ENCODE measurements at places on chromosomes 12 and 14.
A peak's percentile ranks its signal among the peaks of the same experiment; 100 is the strongest.

GRCh38 chr12:107402041-107403022, 283.3 kb upstream of the PWP1 start:
- peak; percentile 21 for DNase-seq

- DNase-seq: no peak
These were observed 106.1 kb downstream of the PRICKLE1 start for GRCh38 chr12:42483521-42483790.

DNA sequence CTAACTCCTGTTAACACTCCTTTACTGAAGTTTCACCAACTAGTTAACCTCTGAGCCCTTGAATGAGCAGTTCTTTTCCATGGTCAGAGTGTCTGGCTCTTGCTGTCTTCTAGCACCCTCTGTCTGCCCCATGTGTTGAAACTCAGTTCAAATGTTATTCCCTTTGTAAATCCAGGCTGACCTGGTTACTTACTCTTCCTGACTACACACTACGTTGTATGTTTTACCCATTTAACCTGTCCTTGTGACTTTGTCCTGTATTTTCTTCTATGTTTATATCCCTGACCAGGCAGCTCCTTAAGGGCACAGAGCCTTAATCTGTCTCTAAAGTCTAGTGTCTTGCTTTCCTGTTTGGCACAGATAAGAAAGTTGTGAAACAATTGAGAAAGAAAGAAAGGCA, 389.0 kb upstream of the RPL10L start:
- DNase-seq: no peak

GRCh38 chr14:33010495-33010894, 71.8 kb downstream of the NPAS3 start:
- DNase-seq: no peak

GRCh38 chr12:50725011-50725942, 38.6 kb upstream of the ATF1 start:
- DNase-seq: no peak

DNA sequence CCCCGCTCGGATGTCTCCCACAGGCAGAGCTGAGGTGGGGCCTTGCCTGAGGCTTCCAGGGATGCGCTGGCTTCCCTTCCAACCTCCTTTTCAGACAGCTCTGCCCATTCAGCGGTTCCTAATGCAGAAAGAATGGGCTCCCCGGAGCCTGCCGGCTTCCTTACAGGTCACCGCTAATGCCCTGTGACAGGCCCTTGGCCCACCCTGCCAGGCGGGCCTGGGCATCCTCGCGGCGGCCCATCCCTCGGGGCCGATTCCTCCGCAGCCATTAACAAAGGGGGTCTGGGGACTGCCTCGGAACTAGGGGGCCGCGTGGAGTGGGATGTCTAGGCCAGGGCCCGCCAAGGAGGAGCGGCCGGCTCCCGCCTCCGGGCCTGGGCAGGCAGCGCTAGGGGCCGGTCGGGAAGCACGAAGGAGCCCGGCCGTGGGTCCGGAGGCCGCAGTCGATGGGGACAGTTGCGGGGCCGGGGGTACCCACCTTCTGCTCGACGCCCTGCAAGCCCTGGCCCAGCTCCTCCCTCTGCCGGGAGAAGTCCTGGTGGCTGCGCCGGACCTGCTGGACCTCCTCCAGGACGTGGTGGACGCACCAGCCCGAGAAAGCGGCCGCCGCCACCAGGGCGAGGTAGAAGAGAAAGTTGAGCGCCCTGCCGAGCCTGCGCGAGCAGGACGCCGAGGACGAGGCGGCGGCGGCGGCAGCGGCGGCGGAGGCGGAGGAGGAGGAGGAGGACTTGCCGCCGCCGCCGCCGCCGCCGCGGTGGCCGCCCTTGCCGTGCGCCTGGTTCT, 738 bp downstream of the CKAP4 start:
- DNase-seq: no peak

DNA sequence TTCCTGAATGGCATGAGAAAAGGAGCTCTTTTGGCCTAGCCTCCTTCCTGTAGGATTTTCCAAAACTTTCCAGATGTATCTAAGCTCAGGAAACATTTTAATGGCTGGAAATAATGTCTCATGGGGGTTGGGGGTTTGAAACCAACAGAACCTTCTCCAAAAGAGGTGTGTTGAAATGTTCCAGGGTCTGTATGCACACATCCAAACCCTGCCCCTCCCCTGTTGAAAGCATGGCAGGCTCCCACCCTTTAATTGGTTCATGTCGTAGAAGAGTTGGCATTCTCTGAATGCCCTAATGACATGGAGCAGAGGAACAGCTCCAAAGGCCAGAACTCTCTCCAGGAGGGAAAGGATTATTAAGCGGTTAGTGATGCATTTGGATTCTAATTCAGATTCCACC, 353.2 kb downstream of the ZFP36L1 start:
- DNase-seq: no peak

DNA sequence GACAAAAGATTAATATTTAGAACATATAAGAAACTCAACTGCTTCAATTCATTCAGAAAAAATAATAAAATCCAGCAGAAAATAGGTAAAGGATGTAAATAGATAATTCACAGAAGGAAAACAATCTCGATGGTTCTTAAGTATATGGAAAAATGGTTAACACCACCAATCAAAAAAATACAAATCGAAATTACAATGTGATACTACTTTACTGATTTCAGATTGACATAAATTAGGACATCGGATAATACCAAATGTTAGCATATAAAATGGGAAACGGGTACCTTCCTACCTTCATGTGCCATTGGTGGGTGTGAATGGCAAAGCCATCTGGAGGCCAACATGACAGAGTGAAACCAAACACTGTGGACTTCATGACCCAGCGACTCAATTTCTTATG, 1.6 kb upstream of the PPP4R4 start:
- DNase-seq: no peak

GRCh38 chr14:79781882-79782281, 429.4 kb downstream of the DIO2 start:
- no peak for DNase-seq

GRCh38 chr14:67697006-67697405, 1.4 kb upstream of the RDH11 start:
- no peak for DNase-seq

GRCh38 chr12:101946233-101946611, 68.8 kb downstream of the DRAM1 start:
- DNase-seq: no peak

DNA sequence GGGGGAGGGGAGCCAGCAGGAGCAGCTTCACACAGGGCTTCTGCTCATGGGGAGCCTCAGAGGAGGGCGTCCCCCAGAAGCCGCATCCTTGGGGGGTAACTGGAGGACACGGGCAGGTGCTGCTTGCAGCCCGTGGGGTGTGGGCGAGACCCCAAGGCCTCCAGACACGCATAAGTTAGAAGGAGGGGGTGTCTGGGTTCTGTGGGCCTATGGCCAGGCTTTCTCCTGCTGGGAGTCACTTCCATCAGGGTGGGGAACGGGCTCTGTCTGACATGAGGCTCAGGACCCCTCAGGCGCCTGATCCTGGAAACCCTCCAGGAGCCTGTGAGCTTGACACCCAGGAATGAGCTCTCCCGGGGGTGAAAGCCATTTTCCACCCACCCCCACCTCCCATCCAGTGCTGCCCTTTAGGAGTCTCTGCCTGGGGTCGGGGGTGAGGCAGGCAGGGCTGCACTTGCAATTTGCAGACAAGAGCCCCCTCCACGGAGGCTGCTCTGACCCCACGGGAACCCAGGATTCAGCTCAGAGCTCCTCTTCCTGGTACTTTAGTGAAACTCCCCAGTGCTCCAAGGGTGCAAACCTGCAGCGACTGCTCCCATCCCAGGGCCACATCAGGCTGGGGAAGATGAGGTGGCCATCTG, 325.7 kb downstream of the ADGRD1 start:
- no peak for DNase-seq

- no peak for DNase-seq
These were observed 4.7 kb downstream of the P2RX2 start for GRCh38 chr12:132623072-132623869.

- DNase-seq: no peak
These were observed 40.7 kb upstream of the MTERF2 start for GRCh38 chr12:107027636-107028053.

GRCh38 chr12:106634206-106634605, 51.4 kb downstream of the RFX4 start:
- no peak for DNase-seq

GRCh38 chr12:131264635-131265034, 310.9 kb downstream of the ADGRD1 start:
- DNase-seq: no peak

GRCh38 chr12:132579744-132580143, 30.6 kb downstream of the LRCOL1 start:
- DNase-seq: no peak

DNA sequence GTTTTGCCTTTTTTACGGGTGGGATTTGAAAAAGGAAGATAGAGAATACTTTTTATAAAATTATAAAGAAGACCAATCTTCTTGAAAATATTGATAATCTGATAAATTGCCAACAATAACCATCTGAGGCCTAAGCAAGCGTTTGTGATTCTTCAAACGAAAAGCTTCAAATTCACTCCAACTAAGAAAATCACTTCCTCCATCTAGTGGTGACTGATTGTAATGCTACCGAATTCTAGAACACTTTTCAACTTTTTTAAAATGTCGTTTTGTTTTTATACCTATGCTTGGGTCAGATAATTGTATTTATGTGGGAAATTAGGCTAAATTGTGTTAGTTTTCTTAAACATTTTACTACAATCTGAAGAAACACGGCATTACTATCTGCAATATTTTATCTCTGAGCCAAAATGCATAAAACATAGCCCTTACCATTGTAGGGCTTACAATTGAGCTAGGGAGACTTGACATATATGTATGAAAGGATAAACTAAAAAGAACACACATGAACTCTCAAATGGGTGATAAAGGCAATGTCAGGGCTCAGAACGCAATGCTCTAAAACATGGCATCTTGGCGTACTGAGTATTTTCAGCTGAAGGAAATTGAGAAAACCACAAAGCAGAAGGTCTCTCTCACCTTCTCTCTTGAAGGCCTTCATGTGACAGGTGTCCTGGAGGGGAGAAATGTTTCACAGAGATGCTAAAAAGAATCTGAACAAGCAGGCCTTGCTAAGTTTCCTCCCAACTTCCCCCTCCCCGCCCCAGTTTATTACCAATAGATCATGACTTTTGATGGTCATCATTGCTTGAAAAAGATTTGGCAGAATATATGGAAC, 36.8 kb upstream of the G2E3 start:
- DNase-seq: no peak

DNA sequence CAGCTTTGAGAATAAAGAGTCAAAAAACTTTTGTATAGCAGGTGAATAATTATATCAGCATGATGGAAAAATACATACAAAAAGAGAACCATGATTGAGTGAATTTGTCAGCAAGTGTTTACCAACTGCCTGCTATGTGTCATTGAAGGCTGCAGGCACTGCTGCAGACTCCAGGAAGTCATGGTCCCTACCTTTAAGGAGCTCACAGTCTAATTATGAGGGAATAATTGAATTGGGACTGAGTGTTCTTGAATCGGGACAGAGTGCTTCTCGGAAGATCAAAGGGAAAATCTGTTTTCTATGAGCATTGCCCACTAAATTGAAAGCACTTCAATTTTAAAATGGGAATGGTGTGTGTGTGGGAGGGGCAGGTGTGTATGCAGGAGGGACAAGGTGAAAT, 9.5 kb downstream of the OR10AD1 start:
- DNase-seq: no peak

- DNase-seq: no peak
These were observed 375.1 kb downstream of the GRIN2B start for GRCh38 chr12:13606290-13606689.

DNA sequence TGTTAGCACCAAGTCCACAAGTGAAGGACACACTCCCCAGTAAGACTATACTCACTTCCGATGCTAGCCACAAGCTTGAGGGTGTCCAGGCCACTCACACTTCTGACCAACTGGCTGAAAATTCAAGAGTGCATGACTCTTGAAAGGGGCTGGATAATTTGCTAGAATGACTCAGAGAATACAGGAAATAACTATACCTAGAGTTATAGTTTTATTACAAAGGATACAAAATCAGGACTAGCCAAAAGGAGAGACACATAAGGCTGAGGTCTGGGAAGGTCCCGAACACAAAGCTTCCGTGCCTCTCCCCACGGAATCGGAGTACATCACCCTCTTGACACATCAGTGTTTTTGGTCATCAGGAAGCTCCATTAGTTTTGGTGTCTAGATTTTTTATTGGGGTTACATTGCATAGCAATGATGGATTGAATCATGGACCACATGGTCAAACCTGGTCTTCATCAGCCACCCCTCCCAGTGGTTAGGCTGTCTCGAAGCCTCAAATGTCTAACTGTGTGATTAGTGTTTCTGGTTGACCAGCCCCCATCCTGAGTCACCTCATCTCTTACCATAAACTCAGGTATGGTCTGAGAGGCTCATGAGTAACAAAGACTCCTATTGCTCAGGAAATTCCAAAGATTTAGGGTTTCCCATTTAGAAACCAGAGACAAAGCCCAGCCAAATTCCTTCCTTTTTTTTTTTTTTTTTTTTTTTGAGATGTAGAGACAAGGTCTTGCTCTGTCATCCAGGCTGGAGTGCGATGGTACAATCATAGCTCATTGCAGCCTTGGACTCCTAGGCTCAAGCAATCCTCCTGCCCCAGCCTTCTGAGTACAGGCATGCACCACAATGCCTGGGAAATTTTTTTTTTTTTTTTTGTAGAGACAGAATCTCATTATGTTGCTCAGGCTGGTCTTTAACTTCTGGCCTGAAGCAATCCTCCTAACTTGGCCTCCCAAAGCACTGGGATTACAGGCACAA, 472.0 kb upstream of the TBX3 start:
- DNase-seq: no peak

GRCh38 chr14:22887990-22888378, 5.0 kb downstream of the REM2 start:
- no peak for DNase-seq

DNA sequence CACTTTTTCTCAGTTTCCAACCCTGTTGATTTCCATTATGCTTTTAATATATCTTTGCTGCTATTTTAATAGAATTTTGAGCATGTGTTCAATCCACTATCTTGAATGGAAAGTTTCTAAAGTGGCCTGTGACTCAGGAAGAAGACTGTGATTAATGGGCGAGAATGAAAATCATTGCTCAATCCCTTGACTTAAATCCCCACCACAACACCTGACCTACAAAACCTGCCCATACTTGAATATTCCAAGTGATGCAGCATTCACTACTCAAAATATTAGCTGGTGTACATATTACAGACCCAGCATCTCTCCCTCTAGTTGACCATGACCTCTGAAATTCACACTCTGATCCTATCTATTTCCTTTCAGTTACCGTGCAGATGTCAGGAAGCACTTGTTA, 1.3 kb upstream of the OAS3 start:
- DNase-seq: no peak

All from activated CD4-positive, CD25-positive, alpha-beta regulatory T cell treated with anti-CD3 and anti-CD28 coated beads, Interleukin-2, amount 50 U/mL, for 16 hours (primary cell).